Caudate nucleus (tissue), 63 donors: ENCODE measurements at places on chromosomes 1 and 21.
A peak's percentile ranks its signal among the peaks of the same experiment; 100 is the strongest.

DNA sequence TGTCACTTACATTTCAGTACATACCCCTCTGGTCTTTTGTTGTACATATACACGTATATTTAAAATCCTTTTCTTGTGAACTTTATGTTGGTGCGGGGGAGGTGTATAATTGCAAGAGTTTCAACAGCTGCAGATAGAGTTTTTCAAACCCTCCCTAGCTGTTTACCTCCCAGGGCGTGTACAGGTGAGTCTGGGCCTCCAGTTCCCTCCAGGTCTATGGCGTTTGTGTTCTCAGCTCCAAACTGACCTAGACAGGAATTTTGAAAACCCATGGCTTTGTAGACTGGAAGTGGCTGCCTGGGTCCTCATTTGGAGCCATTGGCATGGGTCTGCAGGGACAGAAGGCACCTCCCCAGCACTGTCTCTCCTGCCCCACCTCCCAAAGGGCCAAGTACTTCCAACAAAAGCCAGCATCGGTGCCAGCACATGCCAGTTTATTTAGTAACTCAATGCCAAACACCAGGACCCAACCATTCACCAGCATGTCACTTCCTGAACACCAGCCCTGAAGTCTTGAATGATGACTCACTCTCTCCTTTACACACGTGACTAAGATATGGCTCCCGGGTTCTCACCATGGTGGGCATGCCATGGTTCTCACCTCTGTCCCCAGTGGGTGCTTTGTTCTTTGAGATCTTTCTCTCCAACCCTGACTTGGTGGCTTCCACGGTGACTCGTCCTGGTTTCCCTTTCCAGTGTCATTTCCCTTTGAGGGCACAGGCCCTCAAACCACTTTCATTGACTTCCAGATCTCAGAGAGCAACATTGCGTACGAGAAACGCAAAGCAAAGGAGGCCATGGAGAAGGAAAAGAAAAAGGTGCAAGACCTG, 57.3 kb upstream of the EFHD2 start:
- DNase-seq, result no peak

GRCh38 chr1:244802556-244803239, 32.8 kb upstream of the COX20 start:
- DNase-seq, result no peak

- no peak for DNase-seq
Observed at GRCh38 chr1:23895082-23895481, 18.1 kb downstream of the CNR2 start.

- no peak for DNase-seq
Observed at GRCh38 chr1:185719021-185719420, 15.2 kb upstream of the HMCN1 start.

- no peak for DNase-seq
Observed at GRCh38 chr1:155856257-155856974, 598 bp downstream of the GON4L start.

- no peak for DNase-seq
Observed at GRCh38 chr21:37896788-37897187, 19.5 kb downstream of the KCNJ6 start.

DNA sequence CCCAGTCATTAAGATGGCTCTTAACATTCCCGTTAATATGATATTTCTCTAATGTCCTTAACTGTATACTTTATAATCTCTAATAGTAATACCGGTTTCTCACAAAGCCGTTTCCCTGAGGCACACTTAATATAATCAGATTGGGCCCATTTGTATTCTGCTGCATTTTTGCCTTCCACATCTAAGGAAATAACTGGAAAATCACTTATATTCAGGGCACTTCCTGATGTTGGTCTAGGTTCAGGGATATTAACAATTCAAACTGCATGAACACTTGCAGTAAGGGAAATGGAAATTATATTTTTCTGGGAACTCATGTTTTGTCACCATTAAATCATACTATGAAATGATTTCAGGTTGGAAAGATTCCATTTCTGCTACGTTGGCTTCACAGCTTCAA, 119.8 kb downstream of the TPR start:
- no peak for DNase-seq

DNA sequence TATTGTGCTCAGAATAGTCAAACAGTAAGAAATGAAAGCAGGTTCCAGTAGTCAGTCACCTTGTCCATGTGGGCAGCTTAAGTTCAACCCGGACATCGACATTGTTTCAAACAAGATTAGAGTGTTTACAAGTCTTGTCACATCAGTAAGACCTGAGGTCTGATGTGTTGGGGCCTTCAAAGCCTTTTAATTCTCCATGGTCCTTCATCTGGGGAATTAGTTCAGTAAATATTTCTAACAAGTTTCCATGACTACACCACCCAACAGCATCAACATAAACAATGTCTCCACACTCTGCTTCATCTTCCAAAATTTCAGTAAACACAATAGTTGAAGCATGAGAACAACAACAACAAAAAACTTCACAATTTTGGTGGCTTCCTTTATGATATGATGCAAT, 15.1 kb upstream of the ADORA1 start:
- no peak for DNase-seq

GRCh38 chr1:244029124-244029523, 22.0 kb upstream of the ZBTB18 start:
- no peak for DNase-seq

GRCh38 chr1:201456499-201457309, 12.3 kb downstream of the PHLDA3 start:
- DNase-seq, result no peak

DNA sequence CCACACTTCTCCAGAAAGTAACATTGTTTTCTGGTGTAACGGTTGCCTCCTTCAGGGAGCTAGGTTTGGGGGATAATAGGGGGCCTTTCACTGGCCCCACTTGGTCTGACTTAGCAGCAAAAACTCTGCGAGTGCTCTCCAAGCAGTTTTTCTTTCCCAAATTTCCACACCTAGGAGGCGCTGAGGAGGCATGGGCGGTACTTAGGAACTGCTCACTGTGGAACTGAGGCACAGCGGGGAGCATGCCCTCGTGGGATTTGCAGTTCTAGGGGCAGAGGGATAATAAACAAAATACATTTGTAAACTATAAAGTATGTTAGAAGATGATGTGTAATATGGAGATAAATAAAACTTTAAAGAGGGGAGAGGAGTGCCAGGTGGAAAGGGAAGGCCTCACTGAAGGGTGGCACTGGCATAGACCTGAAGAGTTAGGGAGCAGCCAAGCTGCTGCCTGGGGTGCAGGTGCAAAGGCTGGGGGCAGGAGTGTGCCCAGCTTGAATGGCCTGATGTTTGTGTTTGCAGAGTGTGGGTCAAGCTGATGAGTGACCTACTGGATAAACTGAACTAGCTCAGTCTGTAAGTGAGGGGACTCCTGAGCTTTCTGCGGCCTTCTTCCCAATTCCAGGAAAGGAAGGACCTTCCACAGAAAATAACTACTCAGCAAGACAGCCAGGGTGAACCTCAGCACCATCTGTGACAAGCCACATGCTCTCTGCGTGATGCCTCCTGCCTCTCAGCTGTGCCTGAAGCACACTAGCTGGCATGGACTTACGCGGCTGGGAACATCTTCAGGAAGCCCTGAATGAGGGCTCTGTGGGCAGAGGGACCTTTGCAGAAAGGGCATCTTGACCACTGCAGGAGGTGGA, 1.9 kb downstream of the EPHX1 start:
- DNase-seq, result no peak

DNA sequence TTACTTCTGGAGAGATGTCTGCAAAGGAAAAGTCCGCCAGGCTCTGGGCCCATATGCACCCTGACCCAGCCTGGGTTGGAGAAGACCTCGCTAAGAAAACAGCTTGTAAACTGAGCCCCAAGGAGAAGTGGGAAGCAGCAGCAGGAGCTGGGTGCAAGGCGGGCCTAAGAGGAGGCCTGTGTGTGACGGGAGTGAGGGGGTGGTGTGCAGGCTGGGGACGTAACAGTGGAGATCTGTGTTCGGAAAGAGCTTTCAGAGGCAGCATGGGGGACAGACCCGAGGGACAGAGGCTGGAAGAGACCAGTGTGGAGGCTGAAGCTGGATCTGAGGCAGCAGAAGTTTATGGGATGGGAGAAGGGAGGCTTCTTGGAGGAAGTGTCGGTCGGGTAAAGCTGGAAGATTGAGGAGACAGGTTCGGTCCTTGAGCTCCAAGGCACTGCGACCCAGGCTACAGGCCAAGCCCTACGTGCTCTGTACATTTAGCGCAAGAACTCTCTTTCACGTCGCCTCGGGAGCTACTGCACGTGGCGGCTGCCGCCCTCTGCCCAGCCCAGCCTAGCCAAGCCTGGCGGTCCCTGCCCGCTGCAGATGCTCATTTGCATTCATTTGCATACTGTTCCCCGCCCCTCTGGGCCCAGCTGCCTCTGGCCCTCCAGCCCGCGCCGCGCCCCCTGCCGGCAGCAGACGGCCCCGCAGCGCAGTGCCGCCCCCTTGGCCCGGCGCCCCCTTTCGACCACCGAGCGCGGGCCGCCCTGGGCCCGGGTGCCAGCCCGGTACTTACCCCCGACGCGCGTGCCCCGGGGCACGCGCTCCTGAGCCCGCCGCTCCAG, 6.3 kb downstream of the HPCA start:
- peak; percentile 58 for DNase-seq

GRCh38 chr21:42154237-42155044, 64.5 kb upstream of the ABCG1 start:
- no peak for DNase-seq

DNA sequence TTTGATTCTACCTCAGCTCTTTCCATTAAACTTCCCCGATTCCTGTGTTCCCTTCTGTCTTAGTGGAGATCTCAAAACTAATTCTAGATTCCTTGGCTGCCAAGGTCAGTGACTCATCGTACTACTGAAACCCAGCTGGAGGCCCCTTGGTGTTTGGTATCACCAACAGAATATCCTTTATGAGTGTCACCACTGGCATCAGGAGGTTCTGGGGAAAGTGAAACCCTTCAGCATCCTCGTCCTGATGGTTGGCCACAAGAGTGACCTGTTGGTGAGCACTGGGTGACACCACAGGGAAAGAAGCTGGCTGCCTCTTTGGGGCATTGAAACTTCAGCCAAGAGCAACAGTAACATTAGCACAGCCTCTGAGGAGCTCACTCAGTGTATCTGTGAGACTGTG, 9.6 kb downstream of the RAB42 start:
- DNase-seq, result no peak

DNA sequence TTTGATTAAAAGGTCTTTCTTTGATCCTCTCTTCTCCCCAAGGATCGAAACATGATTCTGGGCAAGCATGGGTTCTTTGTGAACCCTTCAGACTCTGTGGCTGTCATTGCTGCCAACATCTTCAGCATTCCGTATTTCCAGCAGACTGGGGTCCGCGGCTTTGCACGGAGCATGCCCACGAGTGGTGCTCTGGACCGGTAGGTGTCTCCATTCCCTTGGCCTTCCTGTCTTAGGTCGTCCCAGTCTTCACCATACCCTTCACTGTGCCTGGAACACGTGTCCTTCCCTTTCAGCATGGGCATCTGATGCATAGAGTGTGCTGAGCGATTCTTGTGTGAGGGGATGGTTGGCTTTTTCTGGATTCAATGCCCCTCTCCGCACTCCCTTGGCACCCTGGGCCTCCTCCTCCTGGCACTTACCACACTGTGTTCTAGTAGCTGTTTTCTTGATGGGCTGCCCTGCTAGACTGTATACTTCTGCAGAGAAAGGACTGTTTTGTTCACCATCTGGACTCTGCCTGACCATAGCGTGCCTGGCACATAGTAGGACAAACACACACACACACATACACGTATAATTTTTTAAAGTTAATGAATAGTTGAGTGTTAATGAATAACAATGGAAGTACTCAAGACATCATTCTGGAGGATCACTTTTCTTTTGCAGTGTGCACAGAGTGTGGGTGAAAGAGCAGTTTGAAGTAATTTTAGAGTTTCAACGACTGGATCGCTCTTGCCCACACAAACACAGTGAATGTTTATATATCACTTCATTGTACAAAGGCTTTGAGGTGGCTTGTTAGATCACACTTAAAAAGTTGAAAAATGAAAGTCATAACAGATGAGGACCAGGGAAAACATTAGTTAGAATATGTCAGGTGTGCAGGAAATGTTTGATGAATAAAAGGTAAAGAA, 43.2 kb downstream of the PGM1 start:
- DNase-seq, result no peak

GRCh38 chr1:18413541-18414305, 67.0 kb upstream of the KLHDC7A start:
- DNase-seq, result no peak

- DNase-seq, result no peak
Observed at GRCh38 chr1:18951818-18952391, 4.6 kb downstream of the IFFO2 start.

GRCh38 chr1:2279210-2279639, 51.1 kb downstream of the SKI start:
- DNase-seq, result no peak

DNA sequence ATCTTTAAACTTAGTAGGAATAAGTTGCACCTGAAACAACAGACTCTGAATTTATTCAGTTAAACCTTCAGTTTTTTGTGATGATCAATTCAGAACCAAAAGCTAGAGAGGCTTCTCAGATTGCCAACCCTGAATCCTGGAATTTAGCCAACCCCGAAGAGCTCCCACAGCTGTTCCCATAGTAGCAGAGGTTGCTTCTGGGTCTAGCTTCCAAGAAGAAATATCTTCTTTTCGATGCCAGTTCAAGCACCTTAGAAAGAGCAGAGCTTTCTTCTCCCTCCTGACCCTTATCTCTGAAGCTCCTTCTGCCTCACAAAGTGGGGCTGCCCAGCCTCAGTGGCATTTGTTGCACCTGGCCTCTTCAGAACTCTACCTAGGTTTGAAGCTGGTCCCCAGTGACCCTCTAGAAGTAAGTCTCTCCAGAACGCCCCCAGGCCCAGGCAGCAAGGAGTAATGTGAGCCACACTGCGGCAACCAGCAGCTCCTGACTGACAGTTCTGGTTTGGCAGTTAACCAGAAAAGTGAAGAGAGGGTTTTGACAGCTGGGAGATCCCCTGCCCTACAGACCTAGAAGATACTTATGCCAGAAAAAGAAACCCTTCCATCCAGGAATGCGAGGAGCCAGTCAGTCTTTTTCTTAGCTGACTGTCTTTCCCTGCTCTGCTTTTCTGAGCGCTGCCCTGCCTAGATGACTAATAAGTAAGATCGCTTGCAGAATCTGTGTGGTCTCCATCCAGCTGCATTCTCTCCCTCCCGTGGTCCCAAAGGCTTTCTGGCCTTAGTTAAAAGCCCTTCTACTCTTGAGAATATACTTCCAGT, 165.9 kb downstream of the ADGRL4 start:
- no peak for DNase-seq

DNA sequence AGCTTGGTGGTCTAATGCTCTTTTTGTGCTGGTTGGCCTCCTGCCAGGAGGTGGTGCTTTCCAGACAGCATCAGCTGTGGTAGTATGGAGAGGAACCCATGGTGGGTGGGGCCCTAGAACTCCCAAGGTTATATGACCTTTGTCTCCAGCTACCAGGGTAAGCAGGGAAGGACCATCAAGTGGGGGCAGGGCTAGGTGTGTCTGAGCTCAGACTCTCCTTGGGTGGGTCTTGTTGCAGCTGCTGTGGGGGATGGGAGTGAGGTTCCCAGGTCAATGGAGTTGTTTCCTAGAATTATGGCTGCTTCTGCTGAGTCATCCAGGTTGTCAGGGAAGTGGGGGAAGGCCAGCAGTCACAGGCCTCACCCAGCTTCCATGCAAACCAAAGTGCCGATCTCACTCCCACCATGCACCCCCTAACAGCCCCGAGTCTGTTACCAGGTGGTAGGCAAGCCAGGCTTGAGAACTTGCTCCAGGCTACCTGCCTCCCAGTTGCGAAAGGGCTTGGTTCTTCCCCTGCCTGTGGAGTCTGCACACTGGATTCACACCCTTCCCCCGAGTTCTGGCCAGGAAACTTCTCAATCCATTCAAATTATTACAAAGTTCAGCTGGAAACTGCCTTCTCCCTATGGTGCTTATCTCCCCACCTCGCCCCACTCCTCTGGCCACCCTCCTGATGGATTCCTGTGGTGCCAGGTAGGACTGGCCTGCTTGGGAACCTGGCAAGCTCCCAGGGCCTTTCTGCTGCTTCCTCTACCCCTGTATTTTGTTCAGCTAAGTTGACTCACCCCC, 37.8 kb downstream of the DRAM2 start:
- no peak for DNase-seq

GRCh38 chr1:87117761-87118368, 203.4 kb downstream of the HS2ST1 start:
- no peak for DNase-seq
